ENCODE measurements at places on chromosomes 3 and 15. TPM values are rescaled to one million over a fixed set of nuclear protein-coding genes. Genes with fewer than 3 reads are reported as not detected.

GRCh38 chr3:65004306-65004705, 316.5 kb upstream of the ADAMTS9 start:
- no peaks in the 10 kb centered on the region for H3K27me3 ChIP-seq
- H3K36me3 ChIP-seq = no peaks in the 10 kb centered on the region
- no peak for DNase-seq
- H3K4me3 ChIP-seq = no peak overlapping the region
- H3K27ac ChIP-seq = no peak overlapping the region

GRCh38 chr15:41773332-41773728, 954 bp upstream of the MAPKBP1 start:
- peak overlapping the region; percentile 81 for H3K4me3 ChIP-seq
- H3K27me3 ChIP-seq = no peaks in the 10 kb centered on the region
- no peak for DNase-seq
- no peak overlapping the region for H3K27ac ChIP-seq
- no peaks in the 10 kb centered on the region for H3K36me3 ChIP-seq

- peaks cover 52% of the 10 kb centered on the region for H3K4me1 ChIP-seq
- peak overlapping the region; percentile 22 for H3K27ac ChIP-seq
- H3K27me3 ChIP-seq = no peaks in the 10 kb centered on the region
- H3K4me3 ChIP-seq = no peak overlapping the region
- H3K36me3 ChIP-seq = no peaks in the 10 kb centered on the region
These were observed 76.9 kb upstream of the ABI3BP start for GRCh38 chr3:101069901-101070798.

- no peak overlapping the region for H3K4me3 ChIP-seq
- no peaks in the 10 kb centered on the region for H3K27me3 ChIP-seq
- peaks cover 14% of the 10 kb centered on the region for H3K36me3 ChIP-seq
- H3K27ac ChIP-seq = no peak overlapping the region
- peaks cover 19% of the 10 kb centered on the region for H3K4me1 ChIP-seq
These were observed 62.9 kb downstream of the ATG7 start for GRCh38 chr3:11335056-11335608.

- no peaks in the 10 kb centered on the region for H3K36me3 ChIP-seq
- no peak overlapping the region for H3K4me3 ChIP-seq
- H3K27ac ChIP-seq = no peak overlapping the region
- no peak for DNase-seq
- H3K4me1 ChIP-seq = no peaks in the 10 kb centered on the region
These were observed 325.2 kb upstream of the MEIS2 start for GRCh38 chr15:37425541-37425940.

DNA sequence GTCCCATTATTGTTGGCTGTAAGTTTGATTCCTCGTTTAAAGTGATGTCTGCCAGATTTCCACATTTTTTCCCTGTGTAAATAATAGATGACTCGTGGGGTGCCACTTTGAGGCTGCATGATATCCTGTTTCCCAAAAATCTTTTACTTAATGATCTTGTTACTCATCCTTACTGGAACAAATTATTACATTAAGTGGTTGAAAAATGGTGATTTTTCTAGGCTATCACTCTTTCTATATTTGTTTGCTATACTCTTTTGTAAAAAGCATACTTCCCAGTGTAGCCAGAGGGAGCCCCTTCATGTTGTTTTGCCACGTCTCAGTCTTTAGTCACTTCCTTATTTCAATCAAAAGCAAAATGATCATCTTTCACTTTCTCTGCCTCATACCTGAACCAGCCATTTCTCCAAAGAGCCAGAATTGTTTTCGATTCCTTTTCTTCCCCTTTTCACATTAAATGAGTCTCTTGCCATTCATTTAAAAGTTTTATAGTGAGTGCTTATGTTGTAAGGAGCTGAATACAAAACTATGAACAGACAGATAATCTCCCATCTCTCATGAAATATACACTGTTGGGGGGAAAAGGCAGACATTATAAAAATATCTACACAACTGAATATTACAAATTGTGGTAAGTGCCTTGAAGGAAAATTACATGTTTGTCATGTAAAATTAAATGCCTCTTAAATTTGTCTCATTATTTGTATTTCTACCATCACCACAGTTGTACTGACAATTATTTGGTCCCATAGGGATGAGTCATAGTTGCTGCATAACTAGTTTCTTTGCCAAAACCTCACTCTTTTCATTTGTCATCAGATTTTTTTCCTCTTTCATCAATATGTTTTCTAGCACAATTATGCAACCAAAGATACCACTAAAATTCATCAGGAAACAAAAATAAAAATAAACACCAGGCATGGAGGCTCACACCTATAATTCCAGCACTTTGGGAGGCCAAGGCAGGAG, 41.5 kb downstream of the ADGRG7 start:
- peak overlapping the region; percentile 90 for H3K27ac ChIP-seq
- peak overlapping the region; percentile 61 for H3K4me3 ChIP-seq
- DNase-seq = peak; percentile 90
- peaks cover 24% of the 10 kb centered on the region for H3K4me1 ChIP-seq
- no peaks in the 10 kb centered on the region for H3K36me3 ChIP-seq

- no peaks in the 10 kb centered on the region for H3K27me3 ChIP-seq
- peaks cover 23% of the 10 kb centered on the region for H3K36me3 ChIP-seq
- DNase-seq = peak; percentile 65
- no peak overlapping the region for H3K4me3 ChIP-seq
- H3K4me1 ChIP-seq = no peaks in the 10 kb centered on the region
These were observed 198.1 kb downstream of the MBNL1 start for GRCh38 chr3:152466784-152467183.

- H3K4me3 ChIP-seq = no peak within 1 kb of the TSS
- no peaks in the 10 kb centered on the region for H3K36me3 ChIP-seq
- no peak for DNase-seq
These were observed at the start of gene KCNMB2 for GRCh38 chr3:178536211-178537079. KCNMB2 (plus strand) TSS chr3:178536436.

GRCh38 chr3:97680210-97680609, 84.3 kb upstream of the ARL6 start:
- H3K4me3 ChIP-seq = no peak overlapping the region
- no peak overlapping the region for H3K27ac ChIP-seq
- peaks cover 14% of the 10 kb centered on the region for H3K27me3 ChIP-seq
- H3K4me1 ChIP-seq = no peaks in the 10 kb centered on the region
- DNase-seq = no peak

GRCh38 chr15:34203936-34204335, 6.0 kb downstream of the KATNBL1 start:
- H3K27me3 ChIP-seq = no peaks in the 10 kb centered on the region
- no peak overlapping the region for H3K27ac ChIP-seq
- peaks cover 36% of the 10 kb centered on the region for H3K36me3 ChIP-seq
- no peak overlapping the region for H3K4me3 ChIP-seq

DNA sequence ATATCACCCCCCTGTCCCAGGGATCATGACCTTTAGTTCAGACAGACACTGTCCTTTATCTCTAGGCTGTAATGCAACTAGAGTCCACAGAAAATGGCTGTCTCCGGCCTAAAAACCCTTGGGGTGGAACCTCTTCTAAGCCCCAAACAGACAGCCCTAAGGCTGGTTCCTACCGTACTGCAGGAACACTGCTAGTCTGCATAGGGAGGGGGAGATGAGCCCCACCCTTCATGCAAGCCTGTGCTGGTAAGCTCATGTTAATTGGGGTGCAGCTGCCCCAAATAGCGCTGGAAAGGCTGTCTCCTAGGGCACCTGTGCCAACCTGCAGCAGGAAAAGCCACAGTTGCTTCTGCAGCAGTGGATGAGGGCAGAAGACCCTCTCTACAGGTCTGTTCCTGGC, 252.1 kb upstream of the MDFIC2 start:
- no peaks in the 10 kb centered on the region for H3K36me3 ChIP-seq
- no peaks in the 10 kb centered on the region for H3K4me1 ChIP-seq
- no peak overlapping the region for H3K27ac ChIP-seq

GRCh38 chr3:107738486-107739183, 215.9 kb downstream of the BBX start:
- no peaks in the 10 kb centered on the region for H3K36me3 ChIP-seq
- H3K4me3 ChIP-seq = no peak overlapping the region
- H3K27ac ChIP-seq = no peak overlapping the region

- H3K4me3 ChIP-seq = no peak overlapping the region
- no peaks in the 10 kb centered on the region for H3K4me1 ChIP-seq
- DNase-seq = no peak
- no peaks in the 10 kb centered on the region for H3K36me3 ChIP-seq
These were observed 210.1 kb upstream of the ARHGEF26 start for GRCh38 chr3:153911116-153911515.

DNA sequence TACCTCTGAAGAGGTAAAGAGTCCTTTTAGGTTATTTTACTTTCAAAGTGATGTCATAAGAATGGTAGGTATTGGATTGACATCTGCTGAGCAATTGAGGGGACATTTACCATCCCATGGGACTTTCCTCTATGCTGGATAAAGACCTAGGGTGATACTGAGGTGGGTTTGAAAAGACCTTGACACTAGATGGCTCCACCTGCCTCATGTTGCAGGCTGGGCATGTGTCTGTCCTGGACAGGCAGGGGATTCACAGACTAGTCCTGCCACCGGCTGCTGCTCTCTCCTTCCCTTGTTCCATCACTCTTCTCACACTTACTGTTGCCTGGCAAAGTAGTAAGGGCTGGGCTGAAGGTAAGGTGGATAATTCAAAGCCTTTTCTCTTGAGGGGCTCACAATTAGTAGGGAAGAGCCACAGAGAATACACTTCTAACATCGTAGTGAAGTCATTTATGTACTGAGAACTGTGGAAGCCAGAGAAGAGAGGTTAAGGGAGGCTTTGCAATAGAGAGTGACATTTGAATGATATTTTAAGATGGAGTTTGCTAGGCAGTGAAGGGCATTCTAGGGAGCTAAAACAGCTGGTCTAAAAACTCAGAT, 27.7 kb downstream of the TRAK1 start:
- H3K4me1 ChIP-seq = peaks cover 33% of the 10 kb centered on the region
- H3K27me3 ChIP-seq = no peaks in the 10 kb centered on the region
- 0 out of 2 replicates have a peak overlapping the region, but pooled peaks have one; percentile 3 for H3K27ac ChIP-seq
- peak; percentile 85 for DNase-seq
- no peaks in the 10 kb centered on the region for H3K36me3 ChIP-seq

DNA sequence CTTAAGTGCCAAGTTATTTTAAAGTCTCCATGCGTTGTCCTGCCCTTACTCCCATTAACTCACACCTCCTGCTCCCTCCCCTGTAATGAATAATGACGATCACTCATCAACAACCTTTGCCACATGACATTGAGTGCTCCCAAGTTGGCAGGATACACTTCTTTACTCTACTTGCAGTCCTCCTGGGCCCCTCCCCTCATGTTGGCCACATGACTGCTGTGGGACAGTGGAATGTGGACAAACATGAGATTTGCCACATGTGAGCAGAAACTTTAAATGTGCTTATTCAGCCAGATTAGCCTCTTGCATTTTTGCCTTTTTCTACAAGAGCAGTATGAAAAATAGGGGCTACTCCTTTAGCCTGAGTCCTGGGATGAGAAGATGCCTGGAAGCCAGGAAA, 167.9 kb downstream of the DCLK3 start:
- H3K4me1 ChIP-seq = peaks cover 10% of the 10 kb centered on the region
- H3K27ac ChIP-seq = no peak overlapping the region
- H3K4me3 ChIP-seq = no peak overlapping the region
- DNase-seq = no peak
- H3K27me3 ChIP-seq = no peaks in the 10 kb centered on the region

GRCh38 chr3:16658925-16659793, 53.9 kb upstream of the DAZL start:
- H3K27ac ChIP-seq = no peak overlapping the region
- H3K27me3 ChIP-seq = no peaks in the 10 kb centered on the region
- H3K4me1 ChIP-seq = peaks cover 11% of the 10 kb centered on the region
- H3K4me3 ChIP-seq = no peak overlapping the region
- H3K36me3 ChIP-seq = no peaks in the 10 kb centered on the region

GRCh38 chr3:170801597-170801996, 68.4 kb downstream of the RPL22L1 start:
- H3K27ac ChIP-seq = no peak overlapping the region
- peaks cover 33% of the 10 kb centered on the region for H3K4me1 ChIP-seq
- no peak for DNase-seq
- H3K4me3 ChIP-seq = no peak overlapping the region

- H3K27me3 ChIP-seq = no peaks in the 10 kb centered on the region
- H3K36me3 ChIP-seq = no peaks in the 10 kb centered on the region
- peak; percentile 29 for DNase-seq
- H3K27ac ChIP-seq = no peak overlapping the region
- no peak overlapping the region for H3K4me3 ChIP-seq
These were observed 307.3 kb upstream of the RBMS3 start for GRCh38 chr3:28973609-28974008.

- H3K36me3 ChIP-seq = no peaks in the 10 kb centered on the region
- no peak overlapping the region for H3K4me3 ChIP-seq
- no peak overlapping the region for H3K27ac ChIP-seq
- no peak for DNase-seq
- H3K27me3 ChIP-seq = no peaks in the 10 kb centered on the region
These were observed 60.6 kb downstream of the SLC12A8 start for GRCh38 chr3:125151916-125152315.

- H3K27me3 ChIP-seq = no peaks in the 10 kb centered on the region
- no peak overlapping the region for H3K27ac ChIP-seq
- no peak for DNase-seq
- H3K36me3 ChIP-seq = no peaks in the 10 kb centered on the region
These were observed 566 bp upstream of the MKRN3 start for GRCh38 chr15:23564821-23565394.

DNA sequence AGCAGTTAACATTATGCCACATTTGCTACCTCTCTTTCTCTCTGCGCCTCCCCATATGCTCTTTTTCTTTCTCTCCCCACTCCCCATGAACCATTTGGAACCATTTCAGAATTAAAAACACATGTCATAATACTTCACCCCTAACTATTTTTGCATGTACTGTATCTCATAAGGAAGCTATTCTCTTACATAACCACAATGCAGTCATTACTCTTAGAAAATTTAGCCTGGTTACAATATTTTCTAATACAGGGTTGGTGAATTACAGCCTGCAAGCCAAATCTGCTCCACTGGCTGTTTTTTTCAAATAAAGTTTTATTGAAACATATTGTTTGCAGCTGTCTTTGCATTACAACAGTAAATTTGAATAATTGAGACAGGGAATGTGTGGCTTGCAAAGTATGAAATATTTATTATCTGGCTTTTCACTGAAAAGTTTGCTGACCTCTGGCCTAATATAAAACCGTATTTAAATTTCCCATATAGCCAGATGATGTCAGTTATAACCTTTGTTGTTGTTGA, 62.8 kb downstream of the SGO1 start:
- no peaks in the 10 kb centered on the region for H3K27me3 ChIP-seq
- DNase-seq = no peak
- no peaks in the 10 kb centered on the region for H3K36me3 ChIP-seq
- H3K4me1 ChIP-seq = peaks cover 10% of the 10 kb centered on the region
- no peak overlapping the region for H3K27ac ChIP-seq
- no peak overlapping the region for H3K4me3 ChIP-seq

The LRRC49 gene
- total RNA-seq = 13.6 TPM

The PXYLP1 gene
- 6.2 TPM for total RNA-seq

The DYNLT2B gene
- 19.8 TPM for total RNA-seq

The FAM43A gene
- total RNA-seq = 59.8 TPM

The TUSC7 gene
- not detected for total RNA-seq

The CHL1 gene
- not detected for total RNA-seq

The SLC28A1 gene
- total RNA-seq = 1.1 TPM

The INSYN1 gene
- not detected for total RNA-seq

The TRPM1 gene
- total RNA-seq = not detected

The CHRNA3 gene
- total RNA-seq = not detected

The FMN1 gene
- 2.9 TPM for total RNA-seq

The CFAP100 gene
- not detected for total RNA-seq

The DYNC1LI1 gene
- 44.2 TPM for total RNA-seq

Measured in PC-3 (cell line).